IPS-NIHi11 (cell line): ENCODE measurements at places on chromosomes 3 and 15.

DNA sequence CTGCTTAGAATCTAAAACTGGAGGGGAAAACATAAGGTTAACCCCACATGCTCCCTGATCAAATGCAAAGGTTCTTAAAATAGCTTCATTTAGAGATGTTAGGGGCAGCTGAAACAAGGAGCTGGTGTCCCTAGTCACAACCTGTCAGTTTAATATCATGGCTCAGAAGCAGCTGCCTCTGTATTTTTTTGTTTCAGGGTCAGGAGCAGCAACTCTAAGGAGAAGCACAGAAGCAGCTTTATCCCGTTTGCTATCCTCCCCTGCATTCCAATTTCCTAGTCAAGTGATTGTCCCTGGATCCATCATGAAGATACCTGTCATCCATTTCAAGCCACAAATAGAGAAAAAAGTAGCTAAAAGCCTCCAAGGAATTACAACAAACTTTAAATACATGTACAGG is 4.1 kb downstream of the FILIP1L start:
- DNase-seq = no peak

DNA sequence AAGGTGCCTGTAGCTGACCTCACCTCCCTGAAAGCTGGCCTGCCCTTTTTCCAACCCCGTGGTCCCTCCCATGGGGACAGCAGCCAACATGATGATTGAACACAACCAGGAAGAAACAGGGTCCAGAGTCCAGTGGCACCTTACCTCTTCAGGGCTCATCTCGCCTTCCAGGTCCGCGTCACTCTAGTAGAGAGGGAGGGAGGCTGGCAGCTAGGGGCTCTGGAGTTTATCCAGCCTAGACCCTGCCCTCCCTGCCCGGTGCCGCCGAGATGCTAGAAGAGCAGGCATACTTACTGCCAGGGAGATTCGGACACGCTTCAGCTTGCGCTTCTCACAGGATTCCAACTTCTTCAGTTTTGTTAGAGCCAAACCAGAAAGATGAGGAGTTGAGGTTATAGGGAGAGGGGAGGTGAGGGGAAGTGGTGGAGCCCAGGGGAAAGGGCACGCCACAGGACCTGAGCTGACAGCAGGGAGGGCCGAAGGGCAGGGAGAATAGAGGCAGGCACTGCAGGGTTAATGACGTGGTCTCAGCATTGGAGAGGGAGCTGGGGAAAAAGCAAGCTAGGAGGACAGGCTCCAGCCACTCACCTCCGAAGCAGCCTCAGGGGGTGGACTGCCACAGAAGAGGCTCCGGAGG is 9.1 kb downstream of the CLCN2 start:
- no peak for DNase-seq

DNA sequence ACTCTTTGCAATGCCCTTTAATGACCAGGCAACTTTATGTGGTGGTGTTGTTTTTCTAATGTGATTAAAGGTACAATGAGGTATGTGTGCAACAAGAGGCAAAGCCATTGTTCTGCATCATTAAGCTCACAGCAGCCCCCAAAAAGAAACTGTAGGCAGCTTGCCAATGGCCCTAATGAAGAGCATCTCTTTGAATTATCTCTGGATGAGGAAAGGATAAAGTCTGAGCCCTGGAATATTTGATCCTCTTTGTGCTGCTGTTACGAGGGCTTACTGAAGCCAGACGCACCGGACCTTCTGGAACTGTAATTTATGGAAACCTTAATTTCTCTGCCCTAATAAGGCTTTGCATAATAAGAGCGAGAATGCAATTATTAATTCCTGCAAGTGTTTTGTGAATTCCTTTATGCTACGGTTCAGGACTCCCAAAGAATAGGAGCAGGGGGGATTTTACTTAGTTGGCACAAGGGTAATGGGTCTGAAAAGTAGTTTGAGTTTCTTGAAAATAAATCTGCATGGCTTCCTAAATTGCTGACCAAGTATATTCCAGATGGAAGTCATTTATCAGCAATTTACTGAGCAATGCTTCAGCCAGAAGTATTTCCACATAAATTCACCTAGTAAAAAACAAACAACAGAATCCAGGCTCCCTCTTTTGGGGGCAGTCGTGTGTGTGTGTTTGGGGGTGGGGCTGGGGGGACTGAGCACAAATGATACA is 193.4 kb downstream of the PDZRN3 start:
- no peak for DNase-seq

GRCh38 chr15:66498501-66499386 is 1.2 kb upstream of the SNAPC5 start:
- DNase-seq = no peak

GRCh38 chr15:61992518-61992917 is 67.7 kb downstream of the VPS13C start:
- DNase-seq = no peak

GRCh38 chr15:97654481-97655076 is 305.9 kb upstream of the ARRDC4 start:
- no peak for DNase-seq

- DNase-seq = no peak
Measured at GRCh38 chr3:70992131-70992530, 591.4 kb downstream of the FOXP1 start.

DNA sequence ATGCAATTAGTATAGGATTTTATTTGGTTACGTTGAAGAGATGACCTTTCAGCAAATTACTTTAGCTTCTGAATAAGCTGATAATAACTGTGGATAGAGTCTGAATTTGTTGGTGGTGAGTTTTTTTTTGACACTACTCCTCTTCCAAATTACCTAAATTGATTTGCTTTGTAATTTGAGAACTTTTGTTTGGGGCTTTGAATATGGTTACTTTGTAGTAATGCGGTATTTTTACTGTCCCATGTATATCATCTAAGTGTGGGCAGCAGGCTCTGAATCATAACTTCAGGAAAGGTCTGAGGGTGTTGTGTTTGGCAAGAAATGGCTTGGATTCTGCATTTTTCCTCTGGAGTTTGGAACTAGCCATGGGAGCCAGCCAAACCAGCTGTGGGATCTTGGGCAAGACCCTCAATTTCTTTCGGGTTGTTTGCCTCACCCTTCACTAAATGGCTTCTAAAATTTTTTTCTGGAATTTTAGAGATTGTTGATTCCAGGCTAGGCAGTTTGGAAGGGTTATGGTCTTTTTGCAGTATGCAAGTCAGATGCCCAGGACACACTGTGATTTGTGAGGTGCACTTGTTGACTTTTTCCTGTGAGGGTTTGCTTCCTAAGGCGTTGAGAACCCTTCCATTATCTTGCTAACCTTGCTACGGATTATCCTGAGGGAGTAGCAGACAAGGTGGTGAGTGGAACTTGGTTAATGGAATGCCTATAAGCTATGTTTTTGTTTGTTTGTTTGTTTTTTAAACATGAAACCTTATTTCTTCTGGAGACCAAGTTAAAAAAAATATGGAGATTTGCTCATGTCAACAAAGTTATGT is 10.4 kb downstream of the PTPRG start:
- no peak for DNase-seq

- no peak for DNase-seq
Measured at GRCh38 chr15:84666373-84666772, 8.4 kb upstream of the NMB start.

DNA sequence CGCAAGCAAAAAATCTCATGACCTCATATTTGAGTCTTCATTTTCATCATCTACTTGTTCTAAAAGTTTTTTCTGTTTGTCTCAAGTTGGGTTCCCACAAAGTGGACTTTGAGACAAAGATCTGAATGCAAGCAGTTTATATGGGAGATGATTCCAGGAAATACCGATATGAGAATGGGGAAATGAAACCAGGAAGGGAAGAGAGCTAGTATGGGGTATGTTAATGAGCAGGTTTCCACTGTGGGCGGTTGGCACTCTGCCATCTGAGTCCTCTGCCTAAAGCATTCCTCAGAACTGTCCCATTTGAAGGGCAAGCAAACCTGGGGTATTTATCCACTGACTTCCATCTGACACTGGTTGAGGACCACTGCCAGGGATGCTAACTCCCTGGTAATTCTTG is 8.8 kb downstream of the ADPRH start:
- DNase-seq = no peak

- DNase-seq = no peak
Measured at GRCh38 chr3:120407508-120408287, 43.1 kb downstream of the FSTL1 start.

DNA sequence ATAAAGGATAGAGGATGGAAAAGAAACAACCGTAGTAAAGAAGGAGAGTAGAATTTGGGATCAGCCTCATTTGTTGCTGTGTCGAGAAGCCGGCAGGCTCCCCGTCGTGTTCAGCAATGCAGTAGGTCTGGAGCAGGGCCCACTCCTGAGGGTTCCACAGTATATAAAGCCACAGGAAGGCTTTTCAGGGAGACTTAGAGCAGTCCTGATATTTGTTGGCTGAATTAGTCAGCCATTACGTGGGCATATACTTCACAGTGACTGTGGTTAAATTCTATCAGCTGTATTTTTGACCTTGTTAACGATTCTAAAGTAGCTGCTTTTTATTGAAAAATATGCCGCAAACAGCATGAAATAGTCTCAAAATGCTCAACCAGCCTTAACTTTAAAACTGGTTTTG is 149.5 kb downstream of the ITPR1 start:
- no peak for DNase-seq

- DNase-seq = no peak
Measured at GRCh38 chr15:81308260-81308659, 15.7 kb downstream of the STARD5 start.

GRCh38 chr15:84616235-84616634 is 15.4 kb downstream of the ZSCAN2 start:
- no peak for DNase-seq

DNA sequence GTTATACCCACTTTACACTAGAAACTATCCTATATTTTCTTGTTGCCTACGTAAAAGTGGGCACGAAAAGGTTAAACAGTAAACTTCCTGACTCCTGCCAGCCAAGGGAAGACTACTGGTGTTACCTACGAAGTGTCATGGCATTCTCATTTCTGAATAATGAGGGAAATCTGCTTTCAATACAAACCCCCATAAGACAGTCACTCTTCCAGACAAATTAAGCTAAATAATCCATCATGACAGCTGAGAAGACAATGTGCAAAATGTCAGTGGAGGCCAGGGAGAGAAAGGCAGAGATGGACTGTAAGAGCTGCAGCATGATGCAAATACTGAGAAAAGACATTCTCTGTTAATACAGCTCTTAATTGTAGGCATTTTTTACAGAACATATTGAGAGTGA is 136.5 kb downstream of the SERPINI1 start:
- no peak for DNase-seq

DNA sequence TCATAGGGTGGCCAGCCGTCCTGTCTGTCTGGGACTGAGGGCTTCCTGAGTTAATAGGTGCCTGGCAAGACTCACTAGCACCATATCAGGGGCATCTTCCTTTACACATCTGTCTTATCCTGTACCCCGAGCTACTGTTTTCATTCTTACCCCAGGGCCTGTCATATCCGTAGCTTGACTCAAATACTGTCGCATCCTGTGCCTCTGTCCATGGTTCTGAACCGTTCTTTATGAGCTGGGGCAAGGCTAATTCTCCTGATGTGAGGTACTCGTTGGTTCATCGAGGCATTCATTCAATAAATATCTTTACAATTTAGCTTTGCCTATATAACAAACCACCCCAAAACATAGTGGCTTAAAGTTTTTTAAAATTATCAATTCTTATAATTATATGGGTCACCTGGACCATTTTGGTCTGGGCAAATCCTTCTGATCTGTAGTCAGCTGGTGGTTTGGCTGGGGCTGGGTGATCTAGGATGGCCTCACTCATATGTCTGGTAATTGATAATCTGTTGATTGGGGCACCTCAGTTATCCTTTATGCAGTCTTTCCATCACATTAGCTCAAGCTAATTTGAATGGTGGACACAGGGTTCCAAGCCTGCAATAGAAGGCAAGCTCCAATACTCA is 121.2 kb downstream of the TLE3 start:
- DNase-seq = peak; percentile 74

DNA sequence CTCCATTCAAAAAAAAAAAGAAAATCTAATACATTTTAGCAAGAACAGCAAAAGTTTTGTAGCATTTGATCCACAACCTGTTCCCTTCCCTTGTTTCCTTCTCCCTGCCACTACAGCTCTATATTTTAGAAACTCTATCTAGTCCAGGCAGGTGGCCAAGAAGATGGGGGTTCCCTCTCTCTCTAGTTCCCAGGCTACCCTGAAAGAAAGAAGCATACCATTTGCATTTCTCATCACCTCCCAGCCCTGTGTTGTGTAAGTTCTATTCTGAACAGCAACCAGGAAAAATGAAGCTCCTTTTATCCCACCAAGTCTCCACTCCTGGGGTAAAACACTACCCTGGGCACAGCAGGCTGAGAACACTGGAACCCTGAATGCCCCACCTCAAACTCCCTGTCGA is 100.0 kb downstream of the PCCB start:
- no peak for DNase-seq

DNA sequence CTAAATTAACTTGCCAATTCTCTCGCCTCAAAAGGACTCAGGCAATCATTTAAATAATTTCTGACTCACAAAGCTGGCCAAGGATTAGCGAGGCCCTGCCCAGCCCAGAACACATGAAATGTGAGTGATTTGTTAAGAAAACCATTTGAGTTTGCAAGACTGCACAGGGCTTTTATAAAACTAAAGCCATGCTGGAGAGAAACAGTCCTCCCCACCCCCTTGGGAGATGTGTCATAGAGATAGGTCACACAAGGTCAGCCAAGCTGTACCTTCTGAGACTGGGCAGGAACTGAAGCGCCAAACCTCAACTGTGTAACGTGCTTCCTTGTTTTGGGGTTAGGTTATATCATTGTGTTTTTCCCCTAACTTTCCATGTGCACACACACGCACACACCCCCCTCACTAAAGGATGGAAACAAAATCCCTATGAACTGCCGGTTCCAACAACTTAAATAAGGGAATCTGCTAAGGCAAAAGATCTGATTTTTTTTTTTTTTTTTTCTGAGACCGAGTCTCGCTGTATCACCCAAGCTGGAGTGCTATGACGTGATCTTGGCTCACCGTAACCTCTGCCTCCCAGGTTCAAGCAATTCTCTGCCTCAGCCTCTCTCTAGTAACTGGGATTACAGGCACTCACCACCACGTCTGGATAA is 8.1 kb downstream of the SPATA12 start:
- no peak for DNase-seq

- no peak for DNase-seq
Measured at GRCh38 chr3:152499791-152500385, 231.2 kb downstream of the MBNL1 start.

DNA sequence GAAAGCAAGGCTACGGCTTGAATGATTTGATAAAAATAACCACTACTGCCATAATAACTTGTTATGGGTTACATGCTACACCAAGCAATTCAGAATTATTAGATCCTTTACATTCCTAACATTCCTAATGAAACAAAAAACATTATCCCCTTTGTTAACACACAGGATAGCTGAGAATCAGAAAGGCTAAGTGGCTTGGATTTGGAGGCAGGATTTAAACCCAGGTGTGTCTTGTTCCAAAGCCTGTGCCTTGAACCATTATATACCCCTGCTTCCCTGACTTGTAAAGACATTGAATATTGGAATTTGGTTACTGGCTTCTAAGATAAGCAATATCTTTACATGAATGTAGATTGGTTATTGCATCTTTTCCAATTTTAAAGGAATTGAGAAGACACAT is 417.1 kb upstream of the GOLIM4 start:
- no peak for DNase-seq

- no peak for DNase-seq
Measured at GRCh38 chr15:73681063-73681462, 3.1 kb upstream of the CD276 start.

GRCh38 chr3:117788506-117788905 is 1078.9 kb downstream of the TUSC7 start:
- DNase-seq = no peak
